ENCODE measurements at places on chromosomes 13 and 19.

DNA sequence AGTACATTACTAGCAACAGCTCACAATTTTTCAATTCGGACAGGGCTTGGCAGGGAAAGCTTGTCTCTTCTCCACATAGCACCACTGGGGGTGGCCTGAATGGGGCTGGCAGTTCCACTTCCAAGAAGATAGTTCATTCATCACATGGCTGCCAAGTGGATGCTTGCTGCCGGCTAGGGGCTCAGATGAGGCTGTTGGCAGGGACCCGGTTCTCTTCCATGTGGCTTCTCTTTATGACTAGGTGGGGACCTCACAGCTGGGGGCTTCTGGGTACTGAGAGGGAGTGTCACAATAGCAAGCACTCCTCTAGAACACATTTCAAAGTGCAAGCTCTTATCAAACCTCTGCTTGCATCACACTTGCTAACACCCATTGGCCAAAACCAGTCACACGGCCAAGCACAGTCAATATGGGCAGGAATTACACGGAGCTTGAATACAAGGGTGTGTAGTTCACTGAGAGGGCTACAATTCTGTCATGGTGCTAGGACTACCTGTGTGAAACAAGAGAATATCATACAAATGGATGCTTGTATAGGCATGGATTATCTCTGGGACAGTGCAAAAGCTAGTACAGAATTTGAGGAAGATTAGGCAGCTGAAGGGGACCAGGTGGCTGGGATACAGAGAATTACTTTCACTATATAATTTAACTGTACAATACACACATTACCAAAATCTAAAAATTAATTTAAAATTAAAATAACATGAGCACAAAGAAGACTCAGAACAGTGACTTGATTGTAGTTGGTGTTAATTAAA, 32.3 kb downstream of the ATP7B start:
- H3K27ac ChIP-seq = no peak overlapping the region
- no peaks in the 10 kb centered on the region for H3K36me3 ChIP-seq
- H3K4me1 ChIP-seq = no peaks in the 10 kb centered on the region
- no peaks in the 10 kb centered on the region for H3K27me3 ChIP-seq
- DNase-seq = no peak

GRCh38 chr13:38093425-38093824, 223.9 kb upstream of the TRPC4 start:
- H3K4me3 ChIP-seq = no peak overlapping the region
- H3K36me3 ChIP-seq = no peaks in the 10 kb centered on the region
- no peak overlapping the region for H3K27ac ChIP-seq
- no peaks in the 10 kb centered on the region for H3K27me3 ChIP-seq

GRCh38 chr13:114039471-114040141, 65.7 kb upstream of the C13orf46 start:
- H3K27me3 ChIP-seq = no peaks in the 10 kb centered on the region
- no peak for DNase-seq
- no peak overlapping the region for H3K4me3 ChIP-seq
- peaks cover 79% of the 10 kb centered on the region for H3K36me3 ChIP-seq

DNA sequence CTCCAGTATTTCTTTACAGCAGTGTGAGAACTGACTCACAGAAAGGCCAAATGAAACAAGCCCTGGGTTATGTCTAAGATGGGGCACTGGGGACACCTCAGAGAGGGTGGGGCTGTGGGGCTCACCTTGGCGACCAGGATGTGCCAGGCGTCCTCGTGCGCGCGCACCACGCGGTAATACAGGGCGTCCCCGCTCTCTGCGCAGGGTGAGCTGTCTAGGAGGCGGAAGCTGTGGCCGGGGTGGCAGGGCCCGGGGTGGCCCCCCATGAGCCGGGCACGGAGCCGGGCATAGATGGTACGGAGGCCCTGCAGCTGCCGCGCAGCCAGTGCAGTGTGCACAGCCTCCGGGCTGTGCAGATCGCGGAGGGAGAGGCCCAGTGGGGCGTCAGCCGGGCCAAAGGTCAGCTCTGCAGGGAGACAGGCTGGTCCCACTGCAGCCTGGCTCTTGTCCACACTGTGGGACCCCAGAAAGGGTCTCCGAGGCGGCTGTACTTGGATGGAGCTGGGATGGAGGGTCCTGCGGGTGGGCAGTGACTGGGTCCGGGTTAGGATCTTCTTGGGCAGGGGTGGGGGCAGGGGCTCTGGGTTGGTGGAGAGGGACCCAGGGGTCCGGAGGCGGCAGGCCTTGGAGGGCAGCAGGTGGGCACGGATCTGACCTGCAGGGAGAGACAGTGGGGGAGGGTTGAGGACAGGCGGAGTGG, 3.4 kb downstream of the PEAK3 start:
- H3K36me3 ChIP-seq = peaks cover 4% of the 10 kb centered on the region
- DNase-seq = no peak
- H3K4me1 ChIP-seq = peaks cover 17% of the 10 kb centered on the region
- H3K4me3 ChIP-seq = no peak overlapping the region
- H3K27ac ChIP-seq = no peak overlapping the region
